GF-D8 (cell line): ENCODE measurements at places on chromosomes 5 and 9.

- no peak for DNase-seq
Measured at GRCh38 chr5:59709846-59710245, 183.7 kb downstream of the PDE4D start.

DNA sequence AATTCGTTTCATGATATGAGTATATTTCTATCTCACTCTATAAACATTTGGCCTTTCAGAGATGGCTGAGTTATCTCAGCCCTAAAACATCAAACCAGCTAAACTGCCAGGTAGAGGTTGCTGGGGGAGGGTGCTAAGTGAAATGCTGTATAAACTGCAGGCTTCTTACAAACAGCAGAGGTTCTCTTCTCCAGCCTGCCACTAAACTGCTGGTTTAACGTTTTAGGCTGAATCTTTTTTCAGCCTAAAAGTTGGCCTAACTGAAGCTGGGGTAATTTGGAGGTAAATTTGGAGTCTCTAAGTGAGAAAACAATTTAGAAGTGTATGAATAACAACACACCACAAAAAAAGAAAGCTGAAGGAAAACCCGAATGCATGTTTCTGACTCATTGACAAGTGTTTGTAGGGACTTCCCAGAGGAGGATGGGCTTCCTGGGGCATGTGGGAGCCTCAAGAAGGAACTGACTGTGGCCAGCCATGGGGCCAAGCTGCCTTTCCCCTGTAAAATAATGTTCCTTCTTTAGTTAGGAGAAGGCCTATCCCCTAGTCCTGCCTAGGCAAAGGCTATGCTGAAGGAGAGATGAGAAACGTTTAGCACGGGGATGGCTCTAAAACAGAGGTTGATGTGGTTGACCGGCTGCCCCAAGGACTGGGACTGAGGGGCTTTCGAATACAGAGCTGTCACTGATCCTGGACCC is 44.3 kb downstream of the SLC28A3 start:
- no peak for DNase-seq

DNA sequence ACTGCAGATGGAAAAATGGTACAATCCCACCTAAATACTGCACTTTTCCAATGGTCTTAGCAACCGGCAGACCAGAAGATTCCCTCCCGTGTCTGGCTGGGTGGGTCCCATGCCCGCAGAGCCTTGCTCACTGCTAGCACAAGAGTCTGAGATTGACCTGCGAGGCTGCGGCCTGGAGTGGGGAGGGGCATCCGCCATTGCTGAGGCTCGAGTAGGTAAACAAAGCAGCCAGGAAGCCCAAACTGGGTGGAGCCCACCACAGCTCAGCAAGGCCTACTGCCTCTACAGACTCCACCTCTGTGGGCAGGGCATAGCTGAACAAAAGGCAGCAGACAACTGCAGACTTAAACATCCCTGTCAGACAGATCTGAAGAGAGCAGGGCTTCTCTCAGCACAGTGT is 221.6 kb upstream of the CTNND2 start:
- DNase-seq: no peak

GRCh38 chr5:21774801-21775200 is 1078.3 kb downstream of the CDH12 start:
- DNase-seq: no peak

DNA sequence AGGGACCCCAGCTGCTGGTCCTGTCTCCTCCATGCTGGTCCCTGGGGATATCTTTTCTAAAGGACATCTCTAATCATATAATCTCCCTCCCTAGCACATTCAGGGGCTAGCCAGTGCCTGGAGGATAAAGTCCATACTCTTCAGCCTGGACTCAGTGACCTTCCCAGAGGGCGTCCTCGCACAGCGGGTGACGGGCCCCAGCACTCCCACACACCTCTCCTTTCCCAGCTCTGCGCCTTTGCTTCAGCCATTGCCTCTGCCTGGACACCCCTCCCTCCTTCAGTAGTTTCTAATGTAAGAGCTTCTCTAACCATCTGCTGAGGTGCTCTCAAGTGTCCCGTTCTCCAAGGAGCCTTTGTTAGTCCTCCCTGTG is 15.2 kb upstream of the TNIP1 start:
- DNase-seq: no peak

GRCh38 chr9:125649315-125649714 is 57.7 kb downstream of the MAPKAP1 start:
- no peak for DNase-seq

DNA sequence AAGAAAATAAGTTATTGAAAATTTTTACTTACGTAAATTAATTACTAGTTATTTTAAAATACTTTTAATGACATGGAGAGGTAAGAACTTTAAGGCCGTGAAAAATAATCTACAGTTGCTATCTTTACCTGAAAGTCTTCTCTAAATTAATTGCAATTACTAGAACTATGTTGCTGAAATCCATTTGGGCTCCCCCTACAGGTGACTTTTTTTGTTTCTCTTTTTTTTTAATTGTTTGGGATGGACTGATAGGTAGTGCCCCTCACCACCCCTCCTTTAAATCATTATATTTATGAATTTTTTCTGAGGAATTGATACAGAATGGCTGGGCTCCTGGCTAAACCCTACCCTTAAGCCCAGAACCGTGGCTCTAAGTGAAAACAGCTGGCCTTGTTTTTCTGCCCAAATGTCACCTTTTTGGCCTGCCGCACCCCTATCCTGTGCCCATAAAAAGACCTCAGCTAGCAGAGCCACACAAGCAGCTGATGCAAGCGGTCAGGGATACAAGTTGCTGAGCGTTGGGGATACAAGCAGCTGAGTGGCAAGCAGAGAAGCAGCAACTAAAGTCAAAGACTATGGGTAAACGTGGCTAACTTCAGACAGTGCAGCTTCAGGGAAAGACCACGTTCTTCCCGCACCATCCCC is 315.2 kb upstream of the ACO1 start:
- DNase-seq: no peak

- peak; percentile 36 for DNase-seq
Measured at GRCh38 chr9:128117613-128118471, 9.7 kb downstream of the PTGES2 start.

DNA sequence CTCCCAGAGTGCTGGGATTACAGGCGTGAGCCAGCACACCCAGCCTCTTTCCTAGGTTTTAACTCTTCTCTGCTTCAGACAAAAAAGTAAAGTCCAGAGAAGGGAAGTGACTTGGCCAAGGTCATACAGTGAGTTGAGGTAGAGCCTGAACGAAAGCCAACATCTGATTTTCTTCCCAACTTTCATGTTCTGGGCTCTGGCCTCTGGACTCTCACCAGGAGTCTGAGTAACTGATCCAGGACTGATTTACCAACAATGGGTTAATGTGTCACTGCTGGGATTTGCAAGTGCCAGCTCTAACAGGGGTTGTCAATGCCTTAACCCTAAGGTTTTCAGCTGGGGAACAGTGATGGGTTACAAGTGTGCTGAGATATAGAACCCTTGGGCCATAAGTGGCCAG is 32.2 kb upstream of the LARP1 start:
- DNase-seq: no peak

- no peak for DNase-seq
Measured at GRCh38 chr5:8521991-8522390, 653.0 kb downstream of the MTRR start.

DNA sequence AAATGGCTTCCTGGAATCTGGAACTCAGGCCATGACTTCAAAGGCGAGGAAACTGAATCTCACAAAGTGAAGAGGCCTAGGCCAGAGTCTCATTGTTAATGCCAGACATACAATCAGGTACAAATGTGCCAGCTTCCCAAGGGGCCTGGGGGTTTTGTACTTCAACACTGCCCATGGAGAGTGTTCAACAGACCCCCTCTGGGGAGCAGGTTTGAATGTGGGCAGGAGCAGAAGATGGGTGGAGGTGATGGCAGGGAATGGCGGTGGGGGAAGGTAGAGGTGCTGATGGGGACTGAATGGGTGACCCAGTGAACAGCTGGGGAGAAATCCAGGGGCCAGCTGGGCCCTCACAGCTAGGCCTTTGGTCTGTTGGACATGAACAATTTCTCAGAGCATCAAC is 12.0 kb downstream of the FOXI1 start:
- no peak for DNase-seq

DNA sequence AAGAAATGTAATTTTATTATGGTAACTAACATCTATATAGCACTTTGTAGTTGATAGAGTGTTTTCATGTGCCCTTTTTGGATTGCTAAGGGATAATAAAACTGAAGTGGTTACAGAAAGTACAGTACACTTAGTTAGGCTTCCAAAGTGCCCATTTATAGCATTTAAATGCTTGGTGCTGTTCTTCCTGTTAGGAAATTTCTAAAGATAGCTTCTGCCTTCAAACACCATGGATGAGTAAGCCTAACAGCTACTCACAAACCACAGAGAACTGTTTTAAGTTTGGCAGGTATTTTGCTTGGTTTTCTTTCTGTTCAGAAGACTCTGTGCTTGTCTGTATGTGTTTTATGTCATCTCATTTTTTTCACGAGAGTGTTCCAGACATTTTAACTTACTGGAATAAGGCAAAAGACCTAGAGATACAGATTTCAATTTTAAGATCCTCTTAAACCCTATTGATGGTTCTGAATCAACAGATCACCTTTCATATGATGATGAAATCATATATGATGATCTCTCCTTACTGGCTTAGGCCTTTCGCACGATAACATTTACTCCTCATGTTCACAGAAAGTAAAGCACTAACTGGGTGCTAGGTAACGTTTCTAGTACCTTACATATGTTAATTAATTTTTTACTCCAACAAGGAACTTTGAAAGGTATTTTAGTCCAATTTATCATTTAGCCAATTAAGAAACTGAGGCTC is 4.4 kb downstream of the RIMOC1 start:
- peak; percentile 7 for DNase-seq

- no peak for DNase-seq
Measured at GRCh38 chr9:20373263-20373662, 249.0 kb downstream of the MLLT3 start.

DNA sequence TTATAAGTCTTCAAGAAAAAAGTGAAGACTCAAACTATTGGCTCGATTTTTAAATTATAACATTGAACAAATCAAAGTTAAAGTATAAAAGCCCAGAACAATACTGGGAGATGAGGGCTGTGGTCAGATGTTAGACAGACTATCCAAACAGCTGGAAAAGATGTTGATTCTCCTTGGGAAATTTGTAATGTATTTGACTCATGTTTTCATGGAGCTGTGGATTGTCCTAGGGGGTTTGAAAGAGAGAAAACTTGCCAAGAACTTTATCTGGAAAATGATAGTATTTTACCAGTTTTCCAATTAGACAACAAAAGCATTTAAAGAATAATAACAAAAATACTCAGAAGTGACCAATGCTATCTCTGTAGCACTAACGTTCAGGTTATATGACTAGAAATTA is 339.2 kb downstream of the ARL15 start:
- no peak for DNase-seq

GRCh38 chr5:96763026-96763425 is 44.7 kb downstream of the ERAP1 start:
- no peak for DNase-seq

- DNase-seq: no peak
Measured at GRCh38 chr5:37110135-37110534, 139.0 kb downstream of the CPLANE1 start.

DNA sequence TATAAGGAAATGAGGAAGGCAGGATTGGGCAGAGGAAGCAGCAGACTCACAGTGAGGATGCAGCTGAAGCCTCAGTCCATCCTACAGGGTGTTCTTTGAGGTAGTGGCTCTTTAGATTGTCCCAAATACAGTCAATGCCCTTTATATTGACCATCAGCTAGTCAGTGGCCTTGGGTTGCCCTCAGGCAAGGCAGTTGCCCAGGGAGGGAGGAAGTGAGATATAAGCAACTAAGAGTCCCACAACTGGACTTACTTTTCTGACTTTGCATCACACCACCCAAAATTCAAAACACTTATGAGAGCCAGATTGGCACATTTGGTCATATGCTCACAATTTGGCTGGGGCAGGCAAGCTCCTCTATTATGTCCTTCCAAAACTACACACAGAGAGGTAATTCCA is 9.4 kb upstream of the SLC12A2 start:
- DNase-seq: no peak

DNA sequence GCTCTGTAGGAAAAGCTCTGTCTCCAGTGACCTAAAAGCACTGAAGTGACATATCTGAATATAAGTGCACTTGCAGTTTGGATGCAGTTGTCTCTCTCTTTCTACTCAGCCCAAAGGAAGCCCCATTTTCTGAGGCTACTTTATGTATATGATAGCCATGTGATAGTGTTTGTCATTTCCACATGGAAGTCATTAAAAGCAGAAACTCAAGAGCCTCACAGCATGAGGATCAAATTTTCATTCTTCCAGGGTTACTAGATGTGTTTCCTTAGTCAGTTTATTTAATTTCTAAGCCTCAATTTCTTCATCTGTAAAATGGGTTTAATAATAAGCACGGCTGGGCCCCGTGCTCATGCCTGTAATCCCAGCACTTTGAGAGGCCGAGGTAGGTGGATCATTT is 36.7 kb downstream of the RNF44 start:
- DNase-seq: no peak

- DNase-seq: no peak
Measured at GRCh38 chr5:84379749-84380148, 4.9 kb downstream of the EDIL3 start.

GRCh38 chr9:112029921-112030444 is 133.4 kb downstream of the UGCG start:
- no peak for DNase-seq

- no peak for DNase-seq
Measured at GRCh38 chr9:75071530-75072122, 16.3 kb downstream of the NMRK1 start.

DNA sequence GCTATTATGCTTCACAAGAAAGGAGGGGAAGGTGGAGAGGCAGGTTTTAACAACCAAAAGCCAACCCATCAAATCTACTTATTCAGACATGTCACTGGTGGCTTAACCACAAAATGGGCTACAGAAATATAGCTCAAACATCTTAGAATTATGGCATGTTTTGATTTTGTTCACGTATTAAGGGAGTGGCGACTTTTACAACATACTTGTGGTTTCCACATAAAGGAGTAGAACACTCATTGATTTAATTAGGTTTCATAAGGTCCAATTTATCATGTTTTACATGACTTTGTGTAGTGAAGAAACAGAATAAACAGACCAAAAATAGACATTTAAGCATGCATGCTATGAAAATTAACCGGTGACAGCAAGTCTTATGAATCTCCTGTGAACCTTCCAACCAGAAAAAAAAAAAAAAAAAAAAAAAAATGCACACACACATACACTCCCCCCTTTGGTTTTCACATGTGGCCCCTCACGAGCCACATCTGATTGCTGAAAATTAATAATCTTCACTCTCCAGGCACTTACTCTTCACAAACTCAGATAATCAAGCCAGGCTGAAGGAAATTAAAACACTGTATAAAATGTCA is 5.4 kb downstream of the ZNF608 start:
- no peak for DNase-seq
